Dermis microvascular lymphatic vessel endothelial cell (primary cell): ENCODE measurements at places on chromosomes 2 and 18. TPM values are rescaled to one million over a fixed set of nuclear protein-coding genes. Genes with fewer than 3 reads are reported as not detected.

The UGT1A10 gene
- not detected in 2 replicates for total RNA-seq

The SLC8A1 gene
- total RNA-seq = 0.13 TPM in 2 replicates

The ABCB11 gene
- total RNA-seq = not detected in 2 replicates

The ANKRD30BL gene
- total RNA-seq = not detected in 2 replicates

The ERICH2 gene
- not detected in 2 replicates for total RNA-seq

The ASB18 gene
- total RNA-seq = not detected in 2 replicates

The NFU1 gene
- 23.3 and 39.0 TPM in 2 replicates for total RNA-seq

The SLC38A11 gene
- total RNA-seq = not detected in 2 replicates

The MYCN gene
- total RNA-seq = 3.2 and 7.2 TPM in 2 replicates

The FAM124B gene
- total RNA-seq = 26.6 and 48.8 TPM in 2 replicates
